Caco-2 (cell line): ENCODE measurements at places on chromosomes 6 and 20. TPM values are rescaled to one million over a fixed set of nuclear protein-coding genes. Genes with fewer than 3 reads are reported as not detected.

Gene KIF6
- total RNA-seq = not detected in 2 replicates

Gene UBR2
- total RNA-seq = 21.7 TPM in 2 replicates

Gene CDH26
- total RNA-seq = 1.2 and 1.5 TPM in 2 replicates

Gene TMEM170B
- 3.1 and 4.0 TPM in 2 replicates for total RNA-seq

GRCh38 chr20:14134004-14134403, 138.7 kb downstream of the MACROD2 start:
- H3K36me3 ChIP-seq = no peaks in the 10 kb centered on the region
- H3K27ac ChIP-seq = no peak overlapping the region
- H3K27me3 ChIP-seq = no peaks in the 10 kb centered on the region
- H3K4me3 ChIP-seq = no peak overlapping the region
- no peak for DNase-seq

GRCh38 chr6:149181304-149181703, 136.2 kb upstream of the TAB2 start:
- H3K4me1 ChIP-seq = no peaks in the 10 kb centered on the region
- no peak for DNase-seq
- no peak overlapping the region for H3K4me3 ChIP-seq
- H3K27me3 ChIP-seq = no peaks in the 10 kb centered on the region; the same call in 1 of the 2 replicates
- H3K36me3 ChIP-seq = no peaks in the 10 kb centered on the region

GRCh38 chr6:137709424-137710236, 157.4 kb upstream of the TNFAIP3 start:
- no peaks in the 10 kb centered on the region for H3K36me3 ChIP-seq
- H3K4me1 ChIP-seq = peaks cover 22% of the 10 kb centered on the region
- no peak overlapping the region for H3K27ac ChIP-seq
- H3K27me3 ChIP-seq = no peaks in the 10 kb centered on the region

DNA sequence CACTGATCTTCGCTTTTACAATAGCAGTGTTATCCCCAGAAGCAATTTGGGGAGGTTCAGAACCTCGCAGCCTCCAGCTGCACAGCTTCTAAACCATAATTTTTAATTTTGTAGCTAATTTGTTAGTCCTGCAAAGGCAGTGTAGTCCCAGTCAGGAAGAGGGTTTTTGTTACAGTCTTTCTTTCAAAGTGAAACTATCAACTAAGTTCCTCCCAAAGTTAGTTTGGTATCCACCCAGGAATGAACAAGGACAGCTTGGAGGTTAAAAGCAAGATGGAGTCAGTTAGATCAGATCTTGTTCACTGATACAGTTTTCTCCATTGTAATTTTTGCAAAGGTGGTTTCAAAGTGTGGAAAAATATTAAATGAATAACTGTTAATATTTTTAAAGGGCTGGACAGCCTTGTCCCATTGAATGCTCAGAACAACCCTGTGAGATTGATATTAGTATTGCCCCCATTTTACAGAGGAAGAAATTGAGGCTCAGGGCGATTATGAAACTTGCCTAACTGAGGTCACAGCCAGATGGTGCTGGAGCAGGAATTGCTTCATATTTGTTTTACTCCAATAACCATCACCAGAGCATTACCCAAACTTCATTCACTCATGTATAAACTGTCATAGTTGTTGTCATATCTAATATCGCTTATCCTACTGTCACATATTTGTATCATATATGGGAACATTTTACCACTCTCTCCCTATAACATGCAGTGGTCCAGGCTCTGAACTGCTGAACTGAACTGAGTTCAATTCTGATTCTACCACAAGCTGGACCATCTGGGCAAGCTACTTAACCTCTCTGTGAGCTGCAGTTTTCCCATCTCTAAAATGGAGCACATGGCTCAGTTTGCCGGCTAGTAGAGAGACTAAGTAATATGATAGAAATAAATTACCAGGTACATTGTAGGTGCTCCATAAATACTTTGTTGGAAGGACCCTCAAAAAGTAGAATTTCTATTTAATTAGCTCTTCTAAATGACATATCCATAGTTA, 213.8 kb downstream of the BCAS1 start:
- no peak for DNase-seq
- no peaks in the 10 kb centered on the region for H3K36me3 ChIP-seq
- no peaks in the 10 kb centered on the region for H3K27me3 ChIP-seq
- H3K4me3 ChIP-seq = no peak overlapping the region
- peak overlapping the region; percentile 5 for H3K27ac ChIP-seq
- peaks cover 11% of the 10 kb centered on the region for H3K4me1 ChIP-seq

GRCh38 chr20:62174021-62174804, 8.6 kb upstream of the MTG2 start:
- H3K4me1 ChIP-seq = no peaks in the 10 kb centered on the region
- peaks cover 8% of the 10 kb centered on the region; the same call in 1 of the 2 replicates for H3K36me3 ChIP-seq
- no peaks in the 10 kb centered on the region for H3K27me3 ChIP-seq
- DNase-seq = no peak

- no peaks in the 10 kb centered on the region for H3K27me3 ChIP-seq
- H3K27ac ChIP-seq = no peak overlapping the region
- no peaks in the 10 kb centered on the region for H3K4me1 ChIP-seq
Observed at GRCh38 chr20:44566018-44566417, 16.4 kb upstream of the PKIG start.

GRCh38 chr6:13004601-13005000, 288.0 kb downstream of the PHACTR1 start:
- H3K36me3 ChIP-seq = no peaks in the 10 kb centered on the region
- H3K27ac ChIP-seq = no peak overlapping the region
- no peak for DNase-seq
- H3K4me3 ChIP-seq = no peak overlapping the region

DNA sequence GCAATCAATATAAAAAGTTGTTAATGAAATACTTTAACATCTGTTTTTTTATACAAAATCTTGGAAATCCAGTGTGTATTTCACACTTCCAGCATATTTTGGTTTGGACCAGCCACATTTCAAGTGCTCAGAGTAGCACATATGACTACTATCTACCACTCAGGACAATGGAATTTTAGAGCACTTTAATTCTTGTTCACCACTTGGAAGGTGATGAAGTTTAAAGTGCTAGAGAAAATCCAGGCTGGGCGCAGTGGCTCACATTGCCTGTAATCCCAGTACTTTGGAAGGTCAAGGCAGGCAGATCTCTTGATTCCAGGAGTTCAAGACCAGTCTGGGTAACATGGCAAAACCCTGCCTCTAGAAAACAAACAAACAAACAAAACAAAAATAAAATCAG, 6.1 kb upstream of the SLC35B3 start:
- H3K27ac ChIP-seq = peak overlapping the region; percentile 39
- H3K4me1 ChIP-seq = peaks cover 61% of the 10 kb centered on the region
- H3K27me3 ChIP-seq = no peaks in the 10 kb centered on the region
- no peak for DNase-seq
- no peak overlapping the region for H3K4me3 ChIP-seq

DNA sequence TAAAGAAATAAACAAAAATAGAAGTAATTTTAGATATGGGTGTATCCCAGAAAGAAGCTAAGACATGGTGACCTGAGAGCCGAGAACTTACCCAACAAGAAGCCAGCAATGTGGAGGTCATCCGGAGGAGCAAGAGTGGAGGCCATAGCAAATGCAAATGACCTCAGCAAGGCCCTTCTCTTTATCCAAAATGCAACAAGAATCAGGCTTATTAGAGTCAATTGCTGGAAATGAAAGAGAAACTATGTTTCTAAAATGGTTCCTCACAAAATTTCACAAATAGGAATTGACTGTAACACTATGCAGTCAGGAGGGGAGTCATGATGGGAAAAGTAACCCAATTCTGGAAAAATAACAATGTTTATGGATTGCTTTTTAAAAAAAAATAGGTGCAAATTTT, 90.4 kb downstream of the TNFAIP3 start:
- H3K4me3 ChIP-seq = no peak overlapping the region
- H3K36me3 ChIP-seq = no peaks in the 10 kb centered on the region
- no peak overlapping the region for H3K27ac ChIP-seq
- H3K27me3 ChIP-seq = no peaks in the 10 kb centered on the region

DNA sequence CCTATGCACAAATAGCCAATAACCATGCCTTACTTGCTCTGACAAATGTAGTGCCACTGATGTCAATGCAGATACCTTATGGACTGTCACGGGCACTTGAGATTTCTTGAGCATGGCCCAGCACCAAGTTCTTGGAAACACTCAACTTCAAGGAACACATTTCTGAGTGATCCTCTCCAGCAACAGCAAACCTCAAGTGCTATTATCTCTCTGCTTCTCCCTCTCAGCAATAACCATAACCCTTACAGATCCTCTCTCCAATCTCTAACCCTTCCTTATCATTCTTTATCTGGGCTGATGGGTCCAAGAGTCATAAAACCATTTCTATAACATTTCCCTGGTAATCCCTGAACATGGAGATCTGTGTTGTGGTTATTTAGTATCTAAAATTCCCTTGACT, 266.9 kb upstream of the STXBP5 start:
- H3K4me1 ChIP-seq = no peaks in the 10 kb centered on the region
- DNase-seq = no peak
- no peak overlapping the region for H3K27ac ChIP-seq
- no peaks in the 10 kb centered on the region for H3K27me3 ChIP-seq
- no peaks in the 10 kb centered on the region for H3K36me3 ChIP-seq

DNA sequence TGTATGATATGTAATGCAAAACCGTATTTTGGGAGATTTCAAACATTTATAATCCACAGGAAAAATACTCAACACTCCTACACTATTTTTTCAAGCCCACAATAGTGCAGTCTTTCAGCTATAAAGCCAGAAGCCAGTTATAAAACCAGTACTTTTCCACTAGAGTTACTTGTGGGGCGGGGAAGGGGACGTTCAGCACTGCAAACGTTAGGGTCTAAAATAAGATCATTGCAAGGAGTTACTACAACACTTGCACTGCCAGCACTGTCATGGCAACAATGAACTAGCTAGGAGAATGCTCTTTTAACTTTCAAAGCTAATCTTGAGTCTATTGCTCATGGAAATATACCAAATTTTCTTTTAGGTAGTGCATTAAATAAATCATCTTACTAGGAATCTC, 14.7 kb downstream of the SESN1 start:
- no peaks in the 10 kb centered on the region for H3K27me3 ChIP-seq
- H3K4me1 ChIP-seq = no peaks in the 10 kb centered on the region
- H3K27ac ChIP-seq = no peak overlapping the region
- no peak for DNase-seq
- H3K4me3 ChIP-seq = no peak overlapping the region
- H3K36me3 ChIP-seq = no peaks in the 10 kb centered on the region

DNA sequence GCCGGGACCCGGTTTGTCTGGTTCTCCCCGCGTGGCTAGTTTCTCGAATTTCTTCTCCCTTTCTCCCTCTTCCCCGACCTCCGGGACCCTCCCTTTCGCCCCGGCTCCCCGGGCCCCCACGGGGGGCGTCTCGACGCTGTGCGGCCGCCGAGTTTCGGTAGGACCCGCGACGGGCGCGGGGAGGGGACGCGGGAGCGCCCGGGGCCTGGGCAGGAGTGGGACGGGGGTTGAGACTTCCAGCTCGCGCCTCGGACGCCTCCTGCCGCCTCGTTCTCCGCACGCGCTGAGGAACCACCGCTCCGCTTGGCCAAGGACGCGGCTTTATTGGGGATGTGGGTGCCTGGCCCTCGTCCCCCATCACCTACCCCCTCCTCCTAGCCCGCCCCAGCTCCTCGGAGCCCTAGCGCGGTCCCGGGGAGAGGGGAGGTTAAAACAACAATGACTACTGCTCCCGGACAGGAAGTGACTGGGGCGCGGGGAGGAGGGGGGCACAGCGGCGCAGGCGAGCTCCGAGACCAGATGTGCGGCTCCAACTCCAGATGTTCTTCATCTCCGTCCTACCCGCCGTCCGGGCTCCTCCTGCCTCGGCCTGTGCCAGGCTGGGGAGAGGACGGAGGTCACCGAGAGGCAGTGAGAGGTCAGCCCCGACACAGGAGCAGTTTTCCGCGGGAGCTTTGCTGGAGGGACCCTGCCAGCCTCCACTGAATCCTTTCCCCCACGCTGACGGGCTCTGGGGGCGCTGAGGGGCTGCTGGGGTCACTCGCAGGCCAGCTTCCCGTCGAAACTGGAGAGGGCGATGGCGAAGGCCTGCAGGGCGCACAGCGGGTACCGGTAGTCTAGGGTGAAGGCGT, 917 bp upstream of the TEAD3 start:
- no peaks in the 10 kb centered on the region; the same call in 1 of the 2 replicates for H3K36me3 ChIP-seq
- H3K4me3 ChIP-seq = peak overlapping the region; percentile 91
- H3K4me1 ChIP-seq = peaks cover 41% of the 10 kb centered on the region

- H3K27ac ChIP-seq = no peak overlapping the region
- no peaks in the 10 kb centered on the region for H3K36me3 ChIP-seq
- no peak overlapping the region for H3K4me3 ChIP-seq
- no peaks in the 10 kb centered on the region for H3K27me3 ChIP-seq
Observed at GRCh38 chr6:169966312-169967181, 215.1 kb downstream of the ERMARD start.

DNA sequence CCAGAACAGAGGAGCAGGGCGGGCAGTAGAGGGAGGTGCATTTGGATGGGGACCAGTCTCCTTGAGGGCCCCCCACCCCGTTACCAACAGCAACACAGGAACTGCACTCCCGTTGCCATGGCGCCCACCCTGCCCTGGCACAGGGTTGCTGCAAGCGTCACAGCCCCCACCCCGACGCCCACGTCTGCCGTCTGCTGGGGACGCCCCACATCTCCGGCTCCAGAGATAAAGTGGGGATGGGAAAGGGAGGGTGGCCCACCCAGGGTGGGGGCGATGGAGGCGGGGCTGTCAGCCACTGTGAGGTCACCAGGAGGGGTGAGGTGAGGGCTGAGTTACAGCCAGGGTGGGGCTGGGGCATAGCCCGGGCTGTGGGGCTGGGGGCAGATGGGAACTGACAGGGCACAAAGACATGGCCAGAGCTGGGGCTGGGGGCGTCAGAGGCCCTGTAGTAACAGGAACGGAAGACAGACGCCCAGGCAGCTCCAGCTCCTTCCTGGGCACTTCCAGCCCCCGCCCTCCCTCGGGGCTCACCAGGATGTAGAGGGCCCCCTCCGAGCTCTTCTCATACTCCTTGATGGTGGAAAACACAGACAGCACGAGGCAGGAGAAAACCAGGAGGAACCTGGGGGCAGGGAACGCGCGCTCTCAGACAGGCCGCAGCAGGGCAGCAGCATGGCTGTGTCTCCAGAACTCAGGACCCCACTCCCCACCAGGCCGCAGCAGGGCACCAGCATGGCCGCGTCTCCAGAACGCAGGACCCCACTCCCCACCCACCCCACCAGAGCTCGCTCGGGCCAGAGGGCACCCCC, 26.0 kb downstream of the KCNQ2 start:
- DNase-seq = no peak
- no peaks in the 10 kb centered on the region for H3K4me1 ChIP-seq
- H3K4me3 ChIP-seq = no peak overlapping the region
- H3K27me3 ChIP-seq = no peaks in the 10 kb centered on the region; the same call in 1 of the 2 replicates
